Activated T-helper 1 cell treated with anti-CD3 and anti-CD28 coated beads, Interleukin-2, amount 50 U/mL, for 16 hours (primary cell): ENCODE measurements at places on chromosomes 13 and 19.

GRCh38 chr13:44734201-44734707 is 158.1 kb upstream of the TSC22D1 start:
- no peak for DNase-seq

DNA sequence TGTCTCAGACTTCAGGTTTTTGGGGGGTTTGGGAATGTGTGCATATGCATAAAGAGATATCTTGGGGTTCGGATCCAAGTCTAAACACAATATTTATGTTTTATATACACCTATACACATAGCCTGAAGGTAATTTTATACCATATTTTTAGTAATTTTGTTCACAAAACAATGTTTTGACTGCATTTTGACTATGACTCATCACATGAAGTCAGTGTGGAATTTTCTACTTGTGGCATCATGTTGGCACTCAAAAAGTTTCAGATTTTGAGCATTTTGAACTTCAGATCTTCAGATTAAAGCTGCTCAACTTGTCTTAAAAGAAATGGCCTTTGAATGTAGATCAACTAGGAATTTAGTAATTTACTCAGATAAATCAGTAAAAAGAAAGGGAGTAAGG is 712.9 kb upstream of the GPC6 start:
- DNase-seq = no peak

DNA sequence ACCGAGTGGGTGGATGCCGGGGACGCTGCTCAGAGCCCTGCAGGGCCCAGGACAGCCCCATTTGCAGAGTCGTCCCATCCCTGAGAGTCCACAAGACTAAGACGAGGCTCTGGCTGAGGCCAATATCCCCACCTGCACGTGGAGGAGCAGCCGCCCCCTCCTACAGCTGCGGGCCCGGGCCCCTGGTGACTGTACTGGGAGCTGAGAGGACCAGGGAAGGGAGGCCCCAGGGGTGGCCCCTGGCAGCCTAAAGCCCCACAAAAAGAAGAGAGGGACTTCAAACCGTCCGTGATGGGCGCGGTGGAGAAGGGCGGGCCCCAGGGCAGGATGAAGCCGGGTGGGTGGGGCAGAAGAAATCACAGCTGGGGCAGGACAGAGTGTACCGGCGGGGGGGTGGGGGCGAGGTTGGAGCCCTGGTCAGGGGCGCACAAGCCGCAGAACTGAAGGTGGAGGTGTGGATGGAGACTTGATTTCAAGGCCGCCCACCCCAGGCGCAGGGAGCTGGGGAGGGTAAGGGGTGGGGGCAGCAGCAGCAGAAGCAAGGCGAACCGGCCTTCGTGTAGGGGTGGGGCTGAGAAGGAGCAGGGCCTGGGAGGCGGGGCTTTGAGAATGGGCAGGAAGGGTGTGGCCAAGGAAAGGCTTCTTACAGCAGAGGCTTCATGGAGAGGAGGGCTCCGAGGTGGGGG is 12.9 kb downstream of the CFD start:
- peak; percentile 44 for DNase-seq

DNA sequence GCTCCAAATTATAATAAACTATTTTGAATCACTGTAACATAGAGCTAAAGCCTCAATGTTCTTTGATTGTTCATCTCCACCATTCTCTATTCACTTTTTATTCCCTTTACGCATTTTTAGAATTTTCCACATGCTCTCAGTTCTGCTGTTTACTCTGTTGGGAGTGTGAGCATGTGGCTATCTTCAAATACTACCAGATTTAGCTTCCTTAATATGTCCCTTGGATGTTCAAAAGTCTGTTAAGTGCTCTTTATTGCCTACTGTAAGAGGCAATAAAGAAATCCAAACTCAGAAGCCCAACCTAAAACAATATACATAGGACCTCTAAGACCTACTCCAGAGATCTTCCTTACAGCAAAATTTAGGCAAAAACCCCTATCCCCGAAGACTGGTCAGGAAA is 34.5 kb downstream of the MTMR6 start:
- no peak for DNase-seq

GRCh38 chr13:42279080-42279479 is 7.1 kb downstream of the AKAP11 start:
- no peak for DNase-seq

- no peak for DNase-seq
These were observed 4.8 kb downstream of the ATP4A start for GRCh38 chr19:35558400-35559280.

- peak; percentile 32 for DNase-seq
These were observed 19.6 kb downstream of the TMEM150B start for GRCh38 chr19:55305491-55305890.

GRCh38 chr19:46406976-46407375 is 6.4 kb downstream of the CCDC8 start:
- DNase-seq = no peak

DNA sequence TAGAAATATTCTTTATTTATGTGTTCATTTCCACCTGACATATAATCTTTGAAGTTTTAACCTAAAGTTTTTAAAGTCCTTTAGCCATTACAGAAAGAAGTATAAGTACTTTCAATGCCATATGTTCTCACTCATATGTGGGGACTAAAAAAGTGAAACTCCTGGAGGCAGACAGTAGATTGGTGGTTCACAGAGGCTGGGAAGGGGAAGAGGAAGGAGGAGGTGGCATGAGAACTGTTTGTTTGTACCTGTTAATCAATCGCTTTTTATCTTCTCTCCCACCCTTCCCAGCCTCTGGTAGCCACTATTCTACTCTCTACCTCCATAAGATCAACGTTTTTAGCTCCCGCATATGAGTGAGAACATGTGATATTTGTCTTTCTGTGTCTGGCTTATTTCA is 131.1 kb downstream of the MYO16 start:
- DNase-seq = no peak

GRCh38 chr13:94968757-94969086 is 256.4 kb upstream of the SOX21 start:
- DNase-seq = no peak
